CD4-positive, alpha-beta T cell treated with Interleukin-12 subunit alpha and Interleukin-12 subunit beta, for 1 hour (primary cell): ENCODE measurements at places on chromosomes 4 and X.

- DNase-seq: no peak
Observed at GRCh38 chr4:99430106-99430505, 5.0 kb downstream of the ADH7 start.

- DNase-seq: no peak
Observed at GRCh38 chr4:138890891-138891570, 124.5 kb upstream of the NOCT start.

GRCh38 chrX:101759000-101759399 is 99.3 kb upstream of the ARMCX2 start:
- DNase-seq: peak; percentile 42

DNA sequence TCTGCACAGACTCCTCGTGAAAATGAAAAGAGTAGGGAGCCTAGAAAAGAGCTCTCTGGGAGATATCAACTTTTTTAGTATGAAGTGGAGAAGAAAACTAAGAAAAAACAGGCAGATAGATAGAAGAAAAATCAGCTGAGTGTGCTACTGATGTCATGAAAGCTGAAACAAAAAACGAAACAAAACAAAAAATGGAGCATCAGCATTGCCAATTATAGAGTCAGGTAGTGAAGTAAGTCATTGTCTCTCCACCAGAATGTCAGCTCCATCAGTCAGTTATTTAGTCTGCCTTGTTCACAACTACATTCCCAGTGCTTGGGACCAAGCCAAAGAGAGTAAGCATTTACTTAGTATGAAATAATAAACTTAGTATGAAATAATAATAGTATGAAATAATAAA is 595.1 kb downstream of the STPG2 start:
- no peak for DNase-seq

GRCh38 chr4:57080781-57081650 is 29.2 kb downstream of the IGFBP7 start:
- no peak for DNase-seq

- no peak for DNase-seq
Observed at GRCh38 chr4:8838961-8839431, 32.6 kb downstream of the HMX1 start.

GRCh38 chr4:72505314-72505744 is 63.7 kb downstream of the ADAMTS3 start:
- no peak for DNase-seq

DNA sequence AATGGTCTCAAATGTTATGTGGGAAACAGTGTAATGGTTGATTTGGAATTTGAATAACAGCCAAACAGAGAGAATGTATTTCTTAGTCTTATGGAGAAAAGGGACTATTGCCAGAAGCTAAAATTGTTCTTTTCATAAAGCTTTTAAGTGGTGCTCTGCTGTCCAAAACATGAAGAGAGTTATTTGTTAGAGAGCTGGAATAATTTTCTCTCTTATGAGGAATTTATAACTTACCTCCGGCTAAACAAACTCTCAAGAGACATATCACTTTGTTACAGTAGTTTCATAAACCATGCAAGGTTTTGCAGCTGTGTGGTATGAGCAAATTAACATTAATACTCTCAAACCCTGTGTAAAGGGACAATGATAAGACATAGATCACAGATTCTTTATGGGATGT is 28.6 kb downstream of the SULT1B1 start:
- DNase-seq: no peak

DNA sequence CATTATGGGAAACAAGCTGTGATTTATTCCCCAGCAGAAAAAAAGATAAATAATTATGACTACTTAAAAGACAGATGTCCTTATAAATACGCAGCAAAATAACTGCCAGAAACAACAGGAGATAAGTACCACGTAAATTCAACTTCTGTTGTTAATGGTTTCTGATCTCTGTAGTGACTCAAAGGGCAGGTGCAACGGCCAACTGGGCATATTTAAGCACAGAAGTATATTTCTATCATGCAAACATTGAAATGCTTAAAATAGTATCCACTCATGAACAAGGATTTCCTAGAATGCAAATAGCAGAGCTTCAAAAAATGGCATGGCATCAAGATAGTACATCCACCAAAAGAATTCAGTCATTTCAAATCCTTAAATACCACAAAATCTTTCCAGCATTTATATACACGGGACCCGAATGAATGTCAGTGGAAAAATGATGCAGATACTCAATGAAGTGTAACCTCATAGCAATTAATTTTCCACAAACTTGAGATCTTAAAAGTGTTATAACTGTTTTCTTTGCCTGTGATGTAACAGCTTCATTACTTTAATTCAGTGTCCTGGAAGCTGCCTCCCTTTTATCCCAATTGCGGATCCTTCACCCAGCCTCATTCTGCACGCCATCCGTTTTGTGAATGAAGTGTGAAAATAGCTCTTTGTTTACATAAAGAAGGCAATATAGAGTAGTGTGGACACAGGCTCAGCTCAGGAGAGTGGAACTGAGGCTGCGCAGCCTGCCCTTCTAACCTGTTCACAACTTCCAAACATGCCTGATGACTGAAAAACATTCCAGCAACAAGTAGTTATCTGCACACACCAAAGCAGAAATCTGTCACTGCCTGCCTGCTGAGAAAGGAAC is 10.2 kb downstream of the PDGFC start:
- no peak for DNase-seq

GRCh38 chr4:8892556-8893226 is 21.1 kb upstream of the HMX1 start:
- DNase-seq: no peak

DNA sequence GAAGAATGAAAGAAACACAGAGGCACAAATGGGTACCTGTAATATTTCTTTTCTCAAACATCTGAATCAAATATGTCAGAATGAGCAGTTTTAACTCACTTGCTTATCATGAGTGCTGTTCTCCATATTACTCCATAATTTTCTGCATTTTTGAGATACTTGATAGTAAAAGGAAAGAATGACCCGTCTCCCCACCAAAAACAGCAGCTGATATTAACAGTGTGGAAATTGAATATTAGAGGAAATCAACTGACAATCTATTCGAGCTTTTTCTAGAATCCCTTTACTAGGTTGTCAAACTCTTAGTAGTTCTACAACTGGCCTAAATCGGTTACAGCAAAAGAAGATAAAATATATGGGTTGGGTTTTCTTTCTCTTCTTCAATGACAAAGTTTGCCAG is 49.9 kb upstream of the HELT start:
- DNase-seq: no peak

DNA sequence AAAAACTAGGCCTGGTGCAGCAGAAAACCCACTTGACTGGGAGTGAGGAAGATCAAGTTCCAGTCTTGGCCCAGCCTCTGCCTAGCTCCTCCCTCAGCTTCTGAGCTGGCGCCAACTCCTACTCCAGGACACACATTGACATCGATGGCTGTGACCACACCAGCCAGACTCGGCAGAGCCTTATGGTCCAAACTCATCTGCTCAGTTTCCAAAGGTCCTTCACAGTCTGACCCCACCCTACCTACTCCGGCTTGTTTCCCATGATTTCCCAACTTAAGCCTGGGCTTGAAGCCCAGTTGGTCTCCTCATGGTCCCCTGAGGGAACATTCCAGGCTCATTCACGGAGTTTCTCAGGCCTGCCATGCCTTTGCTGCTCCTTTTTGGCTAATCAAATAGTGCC is 10.1 kb downstream of the ELF4 start:
- no peak for DNase-seq

DNA sequence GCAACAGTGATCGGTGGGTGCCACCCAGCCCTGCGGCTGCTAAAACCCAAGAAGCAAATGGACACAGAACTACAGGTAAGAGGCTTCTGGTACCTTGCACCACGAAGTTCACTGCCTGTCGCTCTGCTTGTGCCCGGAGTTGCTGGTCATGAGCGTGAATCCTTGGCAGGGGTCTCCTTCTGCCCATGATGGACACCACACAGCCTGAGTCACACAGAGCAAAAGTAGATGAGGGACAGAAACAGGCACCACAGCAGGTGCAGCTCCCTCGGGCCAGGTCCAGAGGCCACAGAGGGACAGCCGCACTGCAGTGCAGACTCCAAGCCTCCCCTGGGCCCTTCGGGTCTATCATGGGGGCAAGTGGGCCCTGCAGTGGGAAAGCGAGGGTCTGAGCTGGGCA is 22.4 kb downstream of the NAT8L start:
- DNase-seq: no peak

DNA sequence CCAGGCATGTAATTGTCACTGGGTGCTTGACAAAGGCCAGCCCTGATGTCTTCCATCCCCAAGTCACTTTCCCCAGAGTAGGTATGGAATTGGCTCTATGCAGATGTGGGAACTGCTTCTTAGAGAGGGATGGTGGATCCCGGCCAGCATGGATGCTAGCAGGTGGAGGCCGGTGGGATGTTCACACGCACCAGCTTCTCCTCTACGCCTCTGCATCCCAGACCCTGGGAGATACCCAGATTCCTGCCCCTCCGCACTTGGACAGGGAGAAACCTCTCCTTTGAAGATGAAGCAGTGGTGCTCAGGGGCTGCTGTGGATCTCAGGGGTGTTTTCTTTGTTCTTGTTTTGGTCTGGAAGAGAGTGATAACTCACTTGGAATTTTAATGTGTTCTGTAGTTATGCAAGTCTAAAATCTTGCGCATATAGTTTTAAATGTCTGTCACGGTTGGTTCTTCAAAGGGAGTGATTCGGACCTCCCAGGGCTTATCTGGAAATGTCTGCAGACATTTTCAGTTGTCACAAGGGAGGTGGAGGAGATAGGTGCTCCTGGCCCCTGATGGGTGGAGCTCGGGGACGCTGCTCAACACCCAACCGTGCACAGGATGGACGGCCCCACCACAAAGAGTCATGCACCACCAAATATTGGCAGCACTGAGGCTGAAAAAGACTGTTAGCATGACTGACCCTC is 308.0 kb downstream of the DHRSX start:
- DNase-seq: no peak

- peak; percentile 21 for DNase-seq
Observed at GRCh38 chr4:120921456-120922380, 808 bp downstream of the PRDM5 start.

DNA sequence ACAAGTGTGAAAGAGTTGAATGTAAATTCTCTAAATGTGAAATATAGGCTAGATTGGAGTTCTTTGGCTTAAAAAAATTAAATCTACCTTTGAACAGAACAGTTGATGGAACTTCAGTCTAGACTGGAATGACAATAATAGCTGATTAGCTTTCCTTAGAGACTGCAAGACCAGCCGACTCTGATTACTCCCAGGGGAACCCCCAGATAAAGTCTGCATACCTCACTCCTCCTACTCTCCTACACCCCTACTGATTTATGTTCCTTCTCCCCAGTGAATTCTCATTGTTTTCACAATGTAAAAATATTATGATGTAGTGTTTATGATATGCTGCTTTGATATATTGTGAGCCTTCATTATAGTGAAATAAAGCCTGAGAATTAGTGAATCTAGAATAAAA is 241.3 kb downstream of the CFAP299 start:
- no peak for DNase-seq

- no peak for DNase-seq
Observed at GRCh38 chr4:188282471-188283232, 143.4 kb downstream of the TRIML1 start.

- DNase-seq: no peak
Observed at GRCh38 chr4:61837395-61837794, 637.3 kb downstream of the ADGRL3 start.

DNA sequence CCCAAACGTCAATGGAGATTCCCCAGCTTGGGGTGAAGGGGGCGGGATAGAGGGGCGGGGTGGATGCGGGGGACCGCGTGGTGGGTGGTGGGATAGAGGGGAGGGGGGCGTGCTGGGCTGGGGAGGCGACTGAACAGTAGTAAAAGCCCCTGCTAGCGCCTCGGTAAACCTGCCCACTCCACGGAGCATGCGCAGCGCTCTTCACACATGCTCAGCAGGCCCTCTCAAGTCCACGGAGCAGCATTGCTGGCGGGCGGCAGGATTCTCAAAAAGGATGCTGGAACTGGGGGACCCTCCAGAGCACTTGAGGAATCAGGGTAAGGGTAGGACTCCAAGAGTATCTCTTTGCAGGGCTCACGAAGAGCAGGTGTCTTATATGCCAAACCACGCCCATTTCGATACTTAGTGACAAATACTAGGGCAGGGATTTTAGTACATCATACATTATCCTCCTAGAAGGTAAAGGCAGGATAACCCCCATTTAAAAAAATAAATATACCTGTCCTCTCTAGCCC is 378 bp upstream of the RPS6KA6 start:
- DNase-seq: no peak

DNA sequence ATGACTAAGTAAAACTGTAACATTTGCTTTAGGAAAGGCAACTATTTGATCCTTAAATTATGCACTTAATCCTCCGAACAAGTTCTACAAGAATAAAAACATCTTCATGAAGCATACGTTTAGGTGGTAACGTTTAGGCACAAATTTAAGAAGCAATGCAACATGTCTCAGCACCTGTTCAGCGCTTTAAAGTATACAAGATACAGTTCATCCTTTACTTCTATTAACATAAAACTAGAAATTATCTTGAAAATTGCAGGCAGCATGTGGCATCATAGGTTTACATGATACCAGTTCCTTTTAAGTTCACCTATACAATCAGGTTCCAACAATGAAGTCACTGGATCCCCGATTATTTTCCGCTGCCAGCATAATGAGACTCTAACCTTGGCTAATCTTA is 1.5 kb downstream of the PLA2G12A start:
- DNase-seq: no peak

DNA sequence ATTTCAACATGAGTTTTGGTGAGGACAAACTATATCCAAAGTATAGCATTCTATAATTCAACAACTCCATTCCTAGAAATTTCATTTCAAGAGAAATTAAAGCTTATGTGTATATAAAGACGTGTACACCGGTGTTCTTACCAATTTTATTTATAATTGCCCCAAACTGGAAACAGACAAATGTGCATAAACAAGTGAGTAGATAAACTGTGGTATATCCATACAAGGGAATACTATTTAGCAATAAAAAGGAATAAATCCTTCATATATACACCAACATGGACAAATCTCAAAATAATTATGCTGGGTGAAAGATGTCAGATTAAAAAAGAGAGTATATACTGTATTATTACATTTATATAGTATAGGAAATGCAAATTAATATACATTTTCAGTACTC is 19.9 kb downstream of the HNRNPH2 start:
- DNase-seq: no peak

GRCh38 chr4:88758264-88758663 is 60.6 kb upstream of the NAP1L5 start:
- DNase-seq: no peak

DNA sequence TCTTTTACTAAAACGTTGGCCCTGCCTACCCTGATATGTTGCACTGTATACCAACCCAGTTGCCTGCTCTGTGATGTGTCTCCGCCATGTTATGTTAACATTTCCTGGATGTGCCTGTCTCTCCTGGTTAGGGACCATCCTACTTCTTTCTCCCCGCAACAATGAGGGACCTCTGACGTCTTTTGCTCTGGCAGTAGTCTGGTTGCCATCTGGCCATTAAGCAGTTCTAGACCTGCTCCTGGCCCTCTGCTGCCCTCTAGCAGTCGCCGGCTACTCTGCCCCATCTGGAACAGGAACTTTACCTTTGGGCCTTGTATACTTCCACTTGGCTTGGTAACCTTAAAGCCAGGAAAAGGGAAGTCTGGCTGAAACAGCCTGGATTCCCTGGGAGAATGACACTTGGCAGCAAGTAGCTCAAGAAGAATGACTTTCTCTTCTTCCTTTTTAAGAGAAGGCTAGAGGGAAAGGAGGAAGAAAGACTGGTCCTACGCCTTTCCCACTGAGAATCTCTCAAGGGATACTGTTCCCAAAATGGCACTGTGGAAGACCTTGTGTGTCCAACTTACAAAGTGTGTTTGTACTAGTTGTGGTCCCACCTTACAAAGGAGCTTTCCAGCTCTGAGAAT is 63.5 kb downstream of the GPC3 start:
- peak; percentile 7 for DNase-seq
